CD4-positive, alpha-beta T cell treated with Interleukin-15 for 4 hours (primary cell): ENCODE measurements at places on chromosomes 13 and 19.

- DNase-seq, result no peak
These were observed 9.0 kb downstream of the MIER2 start for GRCh38 chr19:335486-336066.

DNA sequence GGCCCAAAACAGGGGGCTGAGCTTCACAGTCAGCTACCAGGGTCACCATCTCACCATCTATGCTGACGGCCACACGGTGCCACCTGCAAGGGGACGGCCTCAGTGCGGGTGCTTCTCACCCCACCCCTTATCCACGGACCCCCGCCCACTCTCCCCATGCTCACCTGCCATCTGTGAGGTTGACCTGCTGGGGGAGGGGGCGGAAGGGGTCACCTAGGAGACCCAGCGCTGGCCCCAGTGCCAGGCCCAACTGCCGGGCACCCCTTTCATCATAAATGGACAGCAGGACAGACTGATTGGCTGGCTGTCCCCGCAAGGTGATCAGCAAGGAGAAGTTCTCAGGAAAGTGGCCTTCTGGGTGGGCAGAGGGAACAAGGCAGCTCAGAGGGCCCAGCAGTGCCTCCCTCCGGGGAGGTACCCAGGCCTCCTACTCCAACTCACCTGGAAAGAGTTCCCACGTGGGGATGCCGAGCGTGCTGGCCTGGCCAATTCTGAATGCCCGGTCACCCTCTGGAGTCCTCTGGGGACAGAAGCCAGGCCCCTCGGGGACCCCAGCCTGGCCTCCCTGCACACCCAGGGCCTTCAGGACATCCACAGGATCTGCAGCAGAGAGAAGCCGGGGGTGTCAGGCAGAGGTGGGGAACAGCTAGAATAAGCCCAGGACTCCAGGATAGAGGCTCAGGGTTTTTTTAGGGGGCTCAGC, 4.5 kb downstream of the COL5A3 start:
- no peak for DNase-seq

- DNase-seq, result no peak
These were observed 39.7 kb upstream of the RNF113B start for GRCh38 chr13:98216711-98217285.

- DNase-seq, result peak; percentile 52
These were observed 3.8 kb downstream of the BCAT2 start for GRCh38 chr19:48806818-48807589.

- no peak for DNase-seq
These were observed 72.5 kb upstream of the MRI1 start for GRCh38 chr19:13691569-13692435.

GRCh38 chr19:58575183-58576041, 2.3 kb upstream of the MZF1 start:
- peak; percentile 74 for DNase-seq

DNA sequence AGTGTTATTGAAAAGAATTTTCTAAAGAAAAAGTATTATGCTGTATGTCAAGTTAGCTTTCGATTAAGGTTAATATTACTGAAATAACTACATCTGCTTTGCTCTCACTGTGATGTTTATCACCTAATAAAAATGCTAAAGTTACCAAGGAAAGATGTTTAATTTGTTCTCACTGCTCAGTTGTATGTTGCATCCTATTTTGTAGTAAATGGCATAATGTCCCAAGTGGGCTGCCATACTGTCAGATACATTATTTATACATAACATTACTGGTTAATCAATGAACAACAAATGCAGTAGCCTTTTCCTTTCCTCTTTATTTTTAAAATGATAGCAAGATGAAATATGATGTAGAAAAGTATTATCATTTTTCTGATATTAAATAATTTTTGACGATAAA, 226.3 kb upstream of the DACH1 start:
- DNase-seq, result no peak

DNA sequence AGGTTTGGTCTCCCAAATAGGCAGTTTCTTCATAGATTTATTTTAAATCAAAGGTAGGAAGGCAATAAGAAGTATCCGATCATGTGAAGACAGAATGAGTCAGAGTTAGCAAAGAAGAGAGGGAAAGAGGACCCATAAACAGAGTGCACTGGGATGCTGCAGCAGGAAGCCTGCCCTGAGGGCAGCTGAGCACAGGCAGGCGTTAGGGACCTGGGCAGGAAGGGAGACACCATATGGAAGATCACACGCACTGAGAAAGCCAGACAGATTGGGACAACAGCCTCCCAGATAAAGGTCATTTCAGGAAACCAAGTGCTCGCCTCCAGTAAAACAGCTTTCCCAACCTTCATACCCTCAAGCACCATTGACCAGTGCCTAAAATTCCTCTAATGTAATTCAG, 598.0 kb downstream of the EFNB2 start:
- no peak for DNase-seq

GRCh38 chr13:33139184-33139583, 123.0 kb downstream of the KL start:
- DNase-seq, result no peak

DNA sequence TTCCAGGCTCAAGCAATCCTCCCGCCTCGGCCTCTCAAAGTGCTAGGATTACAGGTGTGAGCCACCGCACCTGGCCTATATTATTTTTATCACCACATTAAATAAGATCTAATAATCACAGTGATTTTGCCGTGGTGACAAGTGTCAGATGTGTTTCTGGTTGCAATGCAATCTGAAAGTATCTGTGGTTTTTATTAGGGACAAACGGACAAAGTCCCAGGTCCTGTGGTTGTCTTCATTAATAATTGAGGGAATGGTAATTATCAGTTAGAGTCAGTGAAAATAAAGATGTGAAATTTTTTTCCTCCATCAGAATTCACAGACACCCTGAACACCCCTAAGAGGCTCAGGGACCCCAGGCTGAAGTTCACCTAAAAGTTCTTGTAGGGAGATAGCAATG, 1.3 kb upstream of the TICAM1 start:
- no peak for DNase-seq

DNA sequence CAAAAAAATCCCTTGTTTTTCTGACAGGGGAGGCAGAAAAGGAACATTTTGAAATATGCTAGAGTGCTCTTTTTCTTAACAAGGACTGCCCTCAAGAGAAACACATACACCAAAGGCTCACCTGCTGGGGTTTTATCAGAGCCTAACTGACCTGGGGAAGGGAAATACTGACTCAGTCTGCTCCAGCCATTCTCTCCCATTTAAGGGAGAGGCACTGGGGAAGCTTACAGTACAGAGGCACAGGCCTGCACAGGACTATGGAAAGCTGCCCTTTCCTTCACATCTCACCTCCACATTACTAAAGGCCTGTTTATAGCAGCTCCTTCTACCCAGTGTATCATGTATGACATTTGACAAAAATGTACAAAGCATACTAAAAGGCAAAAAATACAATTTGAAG, 30.3 kb downstream of the TNFRSF19 start:
- no peak for DNase-seq
